ENCODE measurements at places on chromosomes 16 and 17.
A peak's percentile ranks its signal among the peaks of the same experiment; 100 is the strongest.

DNA sequence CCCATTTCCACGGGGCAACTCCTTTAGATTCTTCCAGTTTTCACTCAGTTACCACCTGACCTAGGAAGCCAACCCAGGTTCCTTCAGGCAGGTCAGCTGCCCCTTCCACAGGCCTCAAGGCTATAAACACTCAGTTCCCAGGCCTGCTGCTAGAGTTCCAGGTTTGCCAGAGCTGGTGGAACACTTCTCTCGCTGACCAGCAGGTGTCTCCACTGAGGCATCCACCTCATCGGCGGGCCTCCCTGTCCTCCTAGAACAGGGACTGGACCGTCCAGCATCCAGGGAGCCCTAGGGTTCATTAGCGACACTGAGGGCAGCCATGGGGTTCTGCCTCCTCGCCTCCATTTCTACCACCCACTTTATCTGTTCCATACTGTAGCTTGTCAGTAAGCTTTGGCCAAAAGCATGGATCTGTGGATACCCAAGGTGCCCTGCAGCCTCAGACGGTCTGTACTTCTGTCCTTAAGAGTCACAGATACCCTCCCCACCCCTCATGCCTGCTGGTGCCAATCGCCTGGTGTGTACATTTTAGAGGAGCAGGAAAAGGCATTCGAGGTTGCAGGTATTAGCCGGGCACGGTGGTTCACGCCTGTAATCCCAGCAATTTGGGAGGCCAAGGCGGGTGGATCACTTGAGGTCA is 29.0 kb downstream of the PIMREG start:
- DNase-seq, result peak; percentile 80

- DNase-seq, result no peak
Observed at GRCh38 chr17:83131401-83132011, 52.1 kb downstream of the METRNL start.

DNA sequence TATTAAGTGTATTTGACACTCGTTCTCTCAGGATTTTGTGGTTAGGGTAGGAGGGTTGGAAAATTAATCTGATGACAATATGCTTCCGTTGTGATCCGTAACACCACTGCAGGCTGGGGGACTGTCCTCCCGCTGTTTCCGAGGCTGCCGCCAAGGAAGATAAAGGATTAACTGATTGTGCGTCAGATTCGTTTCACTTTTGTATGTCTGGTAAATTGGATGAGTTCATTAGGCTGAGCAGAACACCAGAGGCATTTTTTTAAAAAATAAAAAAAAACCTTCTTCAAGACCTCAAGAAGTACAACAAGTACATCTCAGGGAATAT is 486.7 kb upstream of the SALL1 start:
- no peak for DNase-seq

DNA sequence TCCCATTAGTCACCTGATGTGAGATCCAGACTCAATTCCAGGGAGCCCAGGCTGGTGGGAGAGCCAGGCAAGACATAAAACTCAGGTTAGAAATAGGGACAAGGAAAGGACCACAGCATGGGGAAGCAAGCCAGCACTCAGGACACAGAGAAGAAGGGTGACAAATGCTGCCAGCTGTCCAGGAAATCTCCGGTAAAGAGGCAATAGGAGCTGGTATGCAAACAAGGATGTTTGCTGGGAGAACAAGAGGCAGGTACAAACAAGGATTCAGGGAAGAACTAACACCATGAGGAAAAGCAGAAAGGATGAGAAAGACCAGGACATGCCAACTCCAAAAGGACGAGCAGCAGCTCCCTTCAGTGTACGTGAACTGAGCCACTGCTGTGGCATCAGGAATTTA is 10.2 kb upstream of the TXNDC11 start:
- DNase-seq, result no peak

DNA sequence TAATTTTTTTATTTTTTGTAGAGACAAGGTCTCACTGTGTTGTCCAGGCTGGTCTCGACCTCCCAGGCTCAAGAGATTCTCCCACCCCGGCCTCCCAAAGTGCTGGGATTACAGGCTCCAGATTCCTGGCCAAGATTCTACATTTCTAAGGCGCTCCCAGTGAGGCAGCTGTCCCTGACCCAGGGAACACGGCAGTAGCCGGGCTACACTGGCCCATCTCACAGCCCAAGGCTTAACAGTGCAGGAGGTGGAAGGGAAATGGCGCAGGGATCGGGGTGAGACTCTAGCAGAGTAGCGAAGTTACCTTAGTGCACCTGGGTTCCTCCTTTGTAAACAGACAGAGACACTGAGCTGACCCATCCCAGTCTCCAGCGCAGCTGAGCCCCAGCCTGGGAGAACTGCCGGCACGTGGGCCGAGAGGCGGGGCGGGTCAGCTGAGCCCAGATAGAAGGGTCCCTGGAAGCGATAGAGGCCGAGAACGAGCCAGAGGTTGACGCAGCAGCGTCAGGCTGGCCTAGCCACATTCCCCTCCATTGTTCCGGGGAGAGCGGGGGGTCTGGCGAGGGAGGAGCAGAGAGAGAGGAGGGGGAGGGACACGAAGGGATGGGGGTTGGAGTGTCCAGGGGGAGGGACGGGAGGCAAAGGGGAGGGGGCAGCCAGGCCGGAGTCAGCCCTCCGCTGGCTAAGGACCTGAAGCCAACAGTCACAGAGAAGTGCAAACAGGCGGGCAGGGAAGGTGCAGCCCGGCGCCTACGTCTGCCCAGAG is 2.5 kb downstream of the CARHSP1 start:
- no peak for DNase-seq

- DNase-seq, result no peak
Observed at GRCh38 chr16:56315955-56316354, 109.4 kb downstream of the AMFR start.

- no peak for DNase-seq
Observed at GRCh38 chr16:149024-149660, 3.3 kb upstream of the HBZ start.

DNA sequence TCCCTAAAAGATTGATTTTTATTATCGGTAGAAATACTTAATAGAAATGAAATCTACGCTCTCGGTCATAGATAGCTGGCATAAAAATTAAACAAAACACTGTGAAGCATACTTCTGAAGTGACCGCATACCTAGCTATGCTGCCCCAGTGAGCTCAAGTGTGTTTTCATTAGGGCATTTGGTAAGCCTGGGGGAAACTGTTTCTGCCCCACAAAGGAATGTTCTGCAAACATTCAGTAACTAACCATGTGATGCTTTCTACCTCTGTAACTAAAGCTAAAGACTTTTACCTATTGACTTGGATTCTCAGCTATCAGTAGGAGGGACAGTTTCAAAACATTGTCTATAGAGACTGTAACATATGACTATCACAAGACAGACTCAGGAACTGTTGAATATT is 93.5 kb upstream of the HSBP1 start:
- DNase-seq, result no peak

DNA sequence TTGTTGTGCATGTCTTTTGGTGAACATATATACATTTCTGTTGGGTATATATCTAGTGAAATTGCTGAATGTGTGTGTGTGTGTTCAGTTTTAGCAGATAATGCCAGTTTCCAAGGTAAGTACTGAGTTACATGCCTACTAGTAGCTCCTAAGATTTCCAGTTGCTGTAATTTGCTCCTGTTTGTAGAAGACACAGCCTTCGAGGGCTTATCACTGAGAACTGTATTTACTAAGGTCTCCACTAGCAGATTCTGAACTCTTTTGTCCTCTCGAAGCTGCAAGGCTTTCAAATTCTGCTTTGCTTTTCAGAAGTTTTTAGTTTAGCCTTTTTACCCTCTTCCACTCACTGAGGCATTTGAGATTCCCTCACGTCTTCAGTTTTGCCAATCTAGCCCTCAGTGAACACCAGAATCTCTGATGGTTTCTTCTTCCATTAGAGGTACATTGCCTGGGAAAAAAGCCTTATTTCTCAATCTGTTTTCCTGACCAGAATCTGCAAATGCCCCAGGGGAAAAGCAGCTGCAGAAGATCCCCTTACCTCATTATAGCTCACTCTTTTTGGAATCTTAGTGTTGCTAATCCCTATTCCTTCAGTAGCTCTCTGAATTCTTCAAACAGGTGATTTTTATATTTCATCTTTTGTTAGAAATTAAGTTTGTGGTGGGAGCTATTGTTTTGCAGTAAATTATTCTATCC is 52.9 kb downstream of the NF1 start:
- DNase-seq, result no peak

- no peak for DNase-seq
Observed at GRCh38 chr16:50537533-50538290, 10.5 kb upstream of the NKD1 start.

- DNase-seq, result peak; percentile 76
Observed at GRCh38 chr17:75785016-75785890, 647 bp downstream of the UNK start.

DNA sequence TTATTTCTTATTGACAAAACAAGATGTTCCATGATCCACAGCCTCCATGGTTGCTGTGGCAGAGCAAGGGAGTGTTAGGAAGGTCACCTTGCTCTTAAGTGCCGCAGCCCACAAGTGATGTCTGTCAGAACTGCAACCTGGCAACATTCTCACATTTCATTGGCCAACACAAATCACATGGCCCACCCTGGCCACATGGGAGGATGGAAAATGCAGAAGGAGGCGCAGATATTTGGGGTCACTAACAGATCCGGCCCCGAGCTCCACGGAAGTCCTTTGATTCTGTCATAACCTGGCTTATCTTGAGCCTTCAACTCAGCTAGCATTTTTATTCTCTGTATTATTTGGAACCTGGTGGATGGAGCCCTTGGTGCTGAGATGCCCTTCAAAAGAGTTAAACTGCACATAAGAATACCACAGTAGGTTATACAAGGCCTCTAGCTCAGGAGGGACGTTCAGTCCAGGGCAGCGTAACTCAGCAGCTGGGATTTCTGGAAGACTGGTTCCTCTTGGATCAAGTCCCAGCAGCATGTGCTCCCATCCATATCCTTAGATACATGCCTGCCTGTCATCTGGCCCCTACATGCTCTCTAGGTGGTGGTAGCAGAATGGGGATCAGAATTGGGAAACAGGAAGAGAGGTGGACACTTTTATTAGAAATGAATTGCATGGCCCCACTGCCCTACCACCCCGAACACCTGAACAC is 508.1 kb downstream of the HAPSTR1 start:
- DNase-seq, result no peak

GRCh38 chr17:17856386-17856785 is 19.6 kb upstream of the SREBF1 start:
- DNase-seq, result no peak

GRCh38 chr16:85291302-85292148 is 179.3 kb upstream of the CIBAR2 start:
- DNase-seq, result no peak

DNA sequence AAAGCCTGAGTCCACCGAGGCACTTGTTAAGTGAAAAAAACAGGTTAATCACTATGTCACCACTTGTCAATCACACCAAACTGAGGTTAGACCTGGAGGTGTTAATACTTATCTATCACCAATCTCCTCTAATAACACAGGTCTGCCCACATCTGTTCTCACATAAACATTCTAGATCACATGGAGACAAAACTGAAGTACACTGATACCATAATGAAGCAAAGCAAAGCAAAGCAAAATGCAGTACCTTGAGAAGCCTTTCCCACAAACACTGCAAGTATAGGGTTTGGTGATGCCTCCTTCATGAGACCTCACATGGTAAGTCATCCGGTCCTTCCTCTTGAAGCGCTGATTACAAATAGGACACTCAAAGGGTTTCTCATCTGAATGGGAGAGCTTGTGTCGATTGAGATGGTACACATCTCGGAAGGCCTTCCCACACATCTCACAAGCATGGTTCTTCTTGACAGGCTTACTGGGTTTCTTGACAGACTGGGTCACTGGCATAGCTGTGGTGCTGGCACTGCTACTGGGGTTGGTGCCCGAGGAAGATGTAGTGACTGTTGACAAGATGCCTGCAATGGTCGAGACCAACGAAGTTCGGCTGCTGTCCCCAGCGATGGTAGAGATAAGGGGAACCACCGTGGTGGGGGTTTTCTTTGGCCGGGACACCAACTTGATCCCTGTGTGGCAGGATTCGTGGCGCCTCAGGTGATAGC is 5.4 kb downstream of the VEZF1 start:
- DNase-seq, result no peak

- DNase-seq, result peak; percentile 58
Observed at GRCh38 chr16:75351183-75351582, 82.1 kb downstream of the CFDP1 start.

DNA sequence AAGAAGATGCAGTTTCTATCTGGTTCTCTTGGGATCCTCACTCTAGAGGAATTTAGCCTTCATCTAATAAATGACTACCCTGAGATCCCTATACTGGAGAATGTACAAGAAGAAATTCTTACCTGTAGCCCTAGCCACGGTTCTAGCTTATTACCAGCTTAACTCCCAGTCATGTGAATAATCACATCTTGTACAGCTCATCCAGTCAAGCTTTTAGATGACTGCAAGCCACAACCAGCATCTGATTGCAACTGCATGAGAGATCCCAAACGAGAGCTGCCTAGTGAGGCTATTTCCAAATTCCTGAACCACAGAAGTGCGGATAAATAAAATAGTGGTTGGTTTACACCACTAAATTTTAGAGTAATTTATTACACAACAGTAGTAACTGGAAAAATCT is 196.0 kb upstream of the CPHXL start:
- DNase-seq, result no peak

GRCh38 chr17:80348551-80349150 is 66.3 kb upstream of the ENDOV start:
- DNase-seq, result no peak

DNA sequence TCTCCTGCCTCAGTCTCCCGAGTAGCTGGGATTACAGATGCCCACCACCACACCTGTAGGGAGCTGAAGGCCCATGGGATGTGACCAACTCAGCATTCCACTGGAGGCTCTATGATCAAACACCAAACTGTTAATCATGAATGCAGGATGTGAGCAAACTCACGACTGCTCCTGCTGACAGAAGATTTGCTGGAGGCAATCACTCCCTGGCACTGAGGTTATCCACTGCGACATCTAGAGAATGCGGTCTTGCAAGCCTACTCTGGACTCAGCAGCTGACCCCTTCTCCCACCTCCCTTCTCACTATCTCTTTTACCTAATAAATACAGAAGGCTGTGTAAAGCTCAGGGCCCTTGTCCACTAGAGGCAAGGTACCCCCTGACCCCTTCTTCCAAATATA is 4.9 kb downstream of the TEX14 start:
- no peak for DNase-seq

DNA sequence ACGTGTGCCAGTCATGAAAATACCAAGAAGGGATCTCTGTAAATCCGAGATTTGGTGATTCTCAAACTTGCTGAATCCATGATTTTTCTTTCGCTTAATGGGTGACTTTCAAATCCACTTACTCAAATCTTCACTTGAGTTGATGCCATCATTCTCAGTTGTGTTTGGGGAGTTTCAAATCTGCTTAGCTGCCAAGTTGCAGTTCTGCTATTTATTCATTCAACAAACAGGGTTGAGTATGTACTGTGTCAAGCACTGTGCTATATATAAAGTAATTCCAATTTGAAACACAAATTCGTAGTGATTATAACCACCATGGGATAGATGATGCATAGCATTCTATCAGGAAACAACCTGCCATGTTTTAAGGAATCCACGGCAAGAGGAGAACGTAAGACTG is 394.3 kb downstream of the CDH13 start:
- no peak for DNase-seq

GRCh38 chr17:34360601-34361270 is 2.3 kb downstream of the CCL1 start:
- no peak for DNase-seq
